ENCODE measurements at places on chromosomes 4 and X.

DNA sequence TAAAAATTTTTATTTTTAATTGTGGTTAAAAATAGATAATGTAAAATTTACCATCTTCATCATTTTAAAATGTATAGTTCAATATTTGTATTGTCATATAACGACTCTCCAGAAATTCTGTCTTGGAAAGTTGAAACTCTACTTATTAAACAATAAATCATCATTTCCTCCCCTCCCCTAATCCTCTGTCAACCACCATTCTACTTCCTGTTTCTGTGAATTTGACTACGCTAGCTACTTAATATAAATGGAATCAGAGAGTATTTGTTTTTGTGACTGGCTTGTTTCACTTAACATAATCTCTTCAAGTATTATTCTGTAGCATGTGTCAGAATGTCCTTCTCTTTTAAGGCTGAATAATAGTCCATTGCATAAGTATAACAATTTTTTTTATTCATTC lies 729.0 kb upstream of the AADAT start:
- DNase-seq, result no peak

DNA sequence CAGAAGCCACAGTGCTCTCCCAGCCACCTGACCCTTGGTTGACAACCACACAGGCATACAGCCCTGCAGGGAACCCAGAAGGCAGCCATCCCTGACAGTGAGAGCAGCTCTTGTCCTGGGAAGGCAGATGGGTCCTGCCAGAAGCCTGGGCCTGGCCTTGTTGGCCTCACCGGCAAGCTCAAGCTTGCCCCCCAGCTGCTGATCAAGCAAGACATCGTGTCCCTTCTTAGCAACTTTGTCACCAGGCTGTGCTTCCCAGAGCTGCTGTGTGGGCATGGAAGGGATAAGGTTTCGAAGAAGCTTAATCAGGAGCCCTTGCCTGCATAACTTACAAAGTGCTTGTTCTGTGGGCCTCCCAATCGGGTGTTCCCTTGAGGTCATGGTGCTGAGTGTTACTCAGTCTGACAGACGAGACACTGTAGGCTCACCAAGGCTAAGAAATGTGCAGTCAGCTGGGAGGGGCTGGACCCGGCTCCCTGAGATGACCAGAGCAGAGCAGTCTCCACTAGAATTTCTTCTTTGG lies 6.8 kb upstream of the ABLIM2 start:
- DNase-seq, result no peak

DNA sequence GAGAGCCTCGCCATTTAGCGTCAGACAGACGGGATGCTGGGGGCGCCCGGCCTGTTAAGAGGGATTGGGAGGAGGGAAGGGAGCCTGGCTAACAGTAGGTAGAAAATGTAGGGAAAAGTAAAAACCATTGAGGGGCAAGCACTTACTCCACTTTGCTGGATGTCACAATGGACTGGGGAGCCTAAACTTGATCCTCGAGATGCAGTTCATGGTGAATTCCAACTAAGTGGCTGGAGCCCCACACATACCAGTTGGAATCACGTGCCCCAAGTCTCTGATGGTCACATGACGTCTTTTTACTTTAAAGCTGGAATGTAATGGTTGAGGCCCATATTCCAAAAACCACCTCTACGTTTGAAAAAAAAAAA lies 1.5 kb downstream of the PLS3 start:
- DNase-seq, result no peak

DNA sequence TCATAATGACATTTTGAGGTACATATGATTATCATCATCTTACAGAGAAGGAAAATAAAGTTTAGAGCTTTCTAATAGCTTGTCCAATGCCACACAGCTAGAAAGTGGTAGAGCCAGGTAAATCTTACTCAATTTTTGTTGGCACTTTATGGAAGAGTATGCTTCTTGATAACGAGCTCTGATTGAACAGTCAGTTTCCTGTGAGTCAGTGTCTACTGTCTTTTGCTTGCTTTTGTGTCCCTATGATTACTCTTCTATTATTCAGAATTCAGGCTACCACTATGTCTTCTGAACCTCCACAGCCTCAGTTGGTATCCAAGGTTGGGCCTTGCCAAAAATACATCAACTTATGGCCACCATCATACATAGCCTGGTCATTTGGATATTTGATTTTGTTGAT lies 2.6 kb downstream of the FAAH2 start:
- no peak for DNase-seq

DNA sequence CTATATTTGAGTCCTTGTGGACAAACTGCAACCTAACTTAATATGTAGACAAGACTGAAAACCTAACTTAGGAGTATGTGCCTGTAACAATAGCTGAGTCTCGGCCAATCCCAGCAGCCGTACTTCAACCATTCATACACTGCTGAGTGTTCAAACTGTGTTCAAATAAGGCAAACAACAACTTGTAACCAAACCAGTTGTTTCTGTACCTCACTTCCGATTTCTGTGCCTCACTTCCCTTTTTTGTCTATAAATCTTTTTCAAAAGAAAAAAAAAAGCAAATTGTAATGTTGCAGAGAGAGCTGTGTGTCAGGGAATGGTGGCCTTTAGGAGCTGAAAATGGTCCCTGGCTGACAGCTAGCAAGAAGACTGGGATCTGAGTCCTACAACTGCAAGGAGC lies 46.0 kb downstream of the GEMIN8 start:
- DNase-seq, result peak; percentile 33

DNA sequence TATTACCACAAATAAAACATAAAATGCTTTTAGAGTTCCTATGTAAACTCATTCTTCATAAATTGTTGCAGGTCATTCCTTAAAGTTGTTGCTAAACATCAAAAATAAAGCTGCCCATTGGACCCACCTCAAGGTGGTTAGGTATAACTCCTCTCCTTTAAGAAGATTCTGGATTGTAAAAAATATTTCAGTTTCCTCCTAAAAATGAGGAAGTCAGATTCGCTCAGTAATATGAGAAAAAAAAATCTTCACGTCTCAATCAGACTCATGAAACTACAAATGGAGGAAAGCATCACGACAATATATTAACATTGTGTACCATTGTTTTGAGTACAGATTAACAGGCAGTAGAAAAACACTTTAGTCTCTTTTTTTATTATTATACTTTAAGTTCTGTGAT lies 105.9 kb downstream of the DDX60 start:
- no peak for DNase-seq
